ENCODE measurements at places on chromosomes 3 and 15. TPM values are rescaled to one million over a fixed set of nuclear protein-coding genes. Genes with fewer than 3 reads are reported as not detected.
A peak's percentile ranks its signal among the peaks of the same experiment; 100 is the strongest.

GRCh38 chr3:175222356-175222755 lies 363.2 kb downstream of the NAALADL2 start:
- no peak overlapping the region for H3K4me3 ChIP-seq
- H3K36me3 ChIP-seq: no peaks in the 10 kb centered on the region
- H3K27me3 ChIP-seq: no peaks in the 10 kb centered on the region
- DNase-seq: no peak
- no peaks in the 10 kb centered on the region for H3K4me1 ChIP-seq
- no peak overlapping the region for H3K27ac ChIP-seq

DNA sequence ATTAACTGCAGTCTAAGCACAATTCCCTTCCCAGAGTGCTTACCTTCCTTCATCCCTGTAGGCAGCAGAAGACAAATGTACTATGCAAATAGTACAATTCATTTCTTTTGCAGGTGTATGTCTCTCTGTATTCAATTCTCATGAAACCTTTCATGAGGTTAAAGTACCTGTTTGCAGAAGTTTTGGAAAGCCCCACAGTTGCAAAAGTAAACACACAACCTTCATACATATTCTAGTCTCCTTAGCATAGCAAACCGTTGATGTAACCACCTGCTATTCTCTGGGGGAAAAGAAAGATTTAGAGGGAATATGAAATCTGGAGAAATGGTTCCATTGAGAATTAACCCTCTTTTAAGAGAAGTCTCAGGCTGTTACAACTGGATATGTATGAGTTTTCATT lies 200.3 kb upstream of the SUCLG2 start:
- no peaks in the 10 kb centered on the region for H3K27me3 ChIP-seq
- H3K4me1 ChIP-seq: no peaks in the 10 kb centered on the region
- no peaks in the 10 kb centered on the region for H3K36me3 ChIP-seq
- no peak for DNase-seq
- H3K4me3 ChIP-seq: no peak overlapping the region

DNA sequence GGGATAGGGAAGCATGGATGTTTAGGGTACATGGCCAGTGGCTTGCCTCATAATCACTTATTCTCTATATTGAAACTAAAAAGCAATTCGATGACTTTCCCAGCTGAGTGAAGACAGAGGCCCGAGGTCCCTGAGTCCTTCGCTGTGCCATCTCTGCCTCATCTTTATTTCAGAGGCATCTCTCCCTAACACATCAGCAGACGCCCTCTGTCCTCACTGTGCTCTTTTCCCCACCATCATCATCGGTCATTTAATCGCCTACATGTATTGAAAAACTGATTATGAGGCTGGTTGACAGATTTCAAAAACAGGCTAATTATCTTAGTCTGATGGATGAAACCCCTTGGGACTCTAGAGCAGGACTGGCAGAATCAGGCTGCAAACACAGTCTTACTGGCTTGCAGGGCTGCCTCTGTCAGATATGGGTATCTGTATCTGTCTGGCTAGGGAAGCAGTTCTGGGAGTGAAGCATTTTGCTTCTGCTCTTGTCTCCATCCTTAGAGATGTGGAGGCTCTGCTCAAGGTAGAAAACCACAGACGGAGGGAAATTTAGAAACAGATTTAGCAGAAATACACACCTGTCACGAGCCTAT lies 291.0 kb upstream of the CHRM5 start:
- H3K36me3 ChIP-seq: no peaks in the 10 kb centered on the region
- H3K4me1 ChIP-seq: no peaks in the 10 kb centered on the region
- DNase-seq: no peak

- H3K4me1 ChIP-seq: peaks cover 3% of the 10 kb centered on the region
- H3K27me3 ChIP-seq: no peaks in the 10 kb centered on the region
- no peak overlapping the region for H3K4me3 ChIP-seq
- no peaks in the 10 kb centered on the region for H3K36me3 ChIP-seq
Measured at GRCh38 chr15:35713733-35714132, 167.8 kb upstream of the DPH6 start.

GRCh38 chr3:79983118-79983517 lies 215.3 kb upstream of the ROBO1 start:
- H3K27ac ChIP-seq: no peak overlapping the region
- H3K4me1 ChIP-seq: no peaks in the 10 kb centered on the region
- no peaks in the 10 kb centered on the region for H3K36me3 ChIP-seq
- DNase-seq: no peak
- no peak overlapping the region for H3K4me3 ChIP-seq
- H3K27me3 ChIP-seq: no peaks in the 10 kb centered on the region

DNA sequence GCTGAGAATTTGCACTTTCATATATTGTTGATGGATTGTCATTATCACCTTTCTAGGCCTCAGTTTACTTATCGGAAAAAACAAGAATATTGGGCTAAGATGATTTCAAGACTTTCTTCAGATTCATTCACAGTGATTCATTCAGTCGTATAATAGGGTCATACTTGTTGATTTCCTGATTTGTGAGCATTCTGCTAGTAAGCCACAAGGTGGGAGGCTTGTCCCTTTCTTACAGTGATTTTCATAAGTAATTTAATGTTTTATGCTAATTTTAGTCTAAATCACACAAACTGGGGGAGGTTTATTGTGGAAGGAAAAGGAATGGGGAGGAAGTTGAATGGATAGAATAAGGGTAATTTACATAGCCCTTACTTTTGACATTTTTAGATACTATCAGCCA lies 126.8 kb upstream of the GOLGA6L4 start:
- peak; percentile 8 for DNase-seq
- no peaks in the 10 kb centered on the region for H3K4me1 ChIP-seq
- no peaks in the 10 kb centered on the region for H3K36me3 ChIP-seq
- no peaks in the 10 kb centered on the region for H3K27me3 ChIP-seq
- H3K27ac ChIP-seq: no peak overlapping the region

THPO gene
- total RNA-seq: 0.46 TPM
